ENCODE measurements at places on chromosomes 2 and 18. TPM values are rescaled to one million over a fixed set of nuclear protein-coding genes. Genes with fewer than 3 reads are reported as not detected.

ALPI gene
- not detected for total RNA-seq

RAX gene
- total RNA-seq: not detected

GRCh38 chr2:172861098-172861497, 125.5 kb downstream of the RAPGEF4 start:
- no peak for DNase-seq

GRCh38 chr18:8480506-8481328, 128.5 kb upstream of the RAB12 start:
- no peak for DNase-seq

MYO7B gene
- under 0.01 TPM for total RNA-seq

DNA sequence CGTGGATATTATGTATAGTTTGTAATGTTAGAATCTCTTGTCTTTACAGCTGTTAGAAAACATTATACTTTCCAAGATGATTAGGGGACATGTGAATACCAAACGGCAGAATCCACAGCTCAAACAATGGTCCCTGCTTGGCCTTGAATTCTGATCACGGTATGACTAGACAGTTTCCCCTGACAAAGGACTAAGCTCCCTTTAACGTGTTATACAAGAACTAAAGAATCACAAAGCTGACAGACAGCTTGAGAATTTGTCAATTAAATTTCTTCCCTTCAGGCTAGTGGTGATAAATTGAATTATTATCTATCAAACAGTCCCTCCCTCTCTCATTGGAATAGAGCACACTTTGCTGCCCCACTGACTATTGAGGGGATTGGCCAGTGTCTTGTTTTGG, 359.2 kb upstream of the ID2 start:
- DNase-seq: no peak

ERBB4 gene
- not detected for total RNA-seq

ALPG gene
- not detected for total RNA-seq

- DNase-seq: no peak
Measured at GRCh38 chr2:130389358-130389757, 33.5 kb downstream of the PTPN18 start.

- no peak for DNase-seq
Measured at GRCh38 chr18:50507120-50507590, 52.7 kb upstream of the MAPK4 start.

DNA sequence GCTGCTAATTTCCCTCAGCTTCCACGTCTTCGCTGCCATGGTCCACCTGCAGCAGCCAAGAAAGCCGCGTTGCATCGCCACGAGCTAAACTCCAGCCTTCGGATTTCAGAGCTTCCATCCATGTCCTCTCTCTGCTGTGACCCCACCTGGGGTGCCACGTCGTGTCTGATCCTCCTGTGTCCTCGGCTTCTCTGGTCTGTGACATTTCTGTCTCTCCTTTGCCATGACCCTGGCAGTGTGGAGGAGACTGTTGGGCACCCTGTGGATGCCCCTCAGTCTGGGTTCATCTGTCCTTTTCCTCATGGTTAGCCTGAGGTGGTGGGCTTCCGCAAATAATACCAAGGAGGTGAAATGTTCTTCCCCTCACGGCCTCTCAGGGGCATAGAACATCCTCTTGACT, 106.8 kb downstream of the RTP5 start:
- DNase-seq: no peak

GRCh38 chr2:146244830-146245229, 1600.0 kb upstream of the ACVR2A start:
- DNase-seq: no peak

DNA sequence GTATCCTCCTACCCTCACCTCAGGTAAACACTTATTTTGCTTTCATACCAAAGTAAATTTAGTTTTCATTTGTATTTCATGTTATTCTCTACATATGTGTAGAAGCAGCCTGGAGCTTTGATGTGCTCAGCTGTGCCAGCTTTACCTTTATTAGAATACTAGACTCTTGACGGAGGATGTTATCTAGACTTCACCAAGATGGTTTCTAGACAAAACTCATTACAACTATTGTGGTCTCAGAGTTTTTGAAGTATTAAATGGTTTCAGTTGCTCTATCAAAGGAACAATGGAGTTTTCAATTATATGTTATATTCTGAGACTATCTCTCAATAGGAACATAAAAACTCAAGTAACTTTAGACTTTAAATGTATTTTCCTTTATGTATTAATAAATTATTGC, 5.0 kb upstream of the IL18RAP start:
- DNase-seq: no peak

DNA sequence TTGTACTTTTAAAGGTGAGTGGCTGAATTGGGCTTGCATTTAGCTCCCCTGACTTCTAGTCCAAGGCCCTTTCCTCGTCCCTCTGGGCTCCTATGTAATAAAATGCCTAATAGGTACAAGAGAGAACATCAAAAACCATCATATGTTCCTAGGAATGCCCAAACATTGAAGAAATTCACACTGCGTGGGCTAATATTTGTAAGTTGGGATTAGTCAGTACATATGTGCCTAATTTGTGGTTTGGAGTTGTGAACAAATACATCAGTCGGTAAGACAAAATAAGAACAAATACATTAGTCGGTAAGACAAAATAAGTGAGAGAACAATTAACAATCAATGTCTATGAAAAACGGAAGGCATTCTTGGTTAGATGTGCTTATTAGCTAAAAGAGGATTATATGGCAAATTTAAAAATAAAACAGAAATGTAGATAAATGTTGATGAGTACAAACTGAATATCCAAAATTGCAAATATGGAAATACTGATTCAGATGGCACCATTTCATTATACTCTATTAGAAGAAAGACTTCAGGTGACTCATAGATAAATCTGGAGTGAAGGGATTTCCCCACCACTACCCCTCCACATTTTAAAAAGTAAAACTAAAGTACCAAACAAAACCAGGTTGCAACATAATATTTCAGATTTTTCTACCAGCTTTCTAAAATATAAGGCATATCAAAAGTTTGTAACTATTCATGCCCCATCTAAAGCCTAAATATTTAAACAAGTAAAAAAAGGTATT, 325.4 kb downstream of the ZEB2 start:
- no peak for DNase-seq

LBX2 gene
- 5.4 TPM for total RNA-seq

GRCh38 chr18:74817576-74817975, 219.9 kb downstream of the ZNF407 start:
- DNase-seq: peak; percentile 73

MROH2A gene
- total RNA-seq: not detected

GRCh38 chr18:10927286-10927992, 221.9 kb downstream of the PIEZO2 start:
- peak; percentile 80 for DNase-seq

DNA sequence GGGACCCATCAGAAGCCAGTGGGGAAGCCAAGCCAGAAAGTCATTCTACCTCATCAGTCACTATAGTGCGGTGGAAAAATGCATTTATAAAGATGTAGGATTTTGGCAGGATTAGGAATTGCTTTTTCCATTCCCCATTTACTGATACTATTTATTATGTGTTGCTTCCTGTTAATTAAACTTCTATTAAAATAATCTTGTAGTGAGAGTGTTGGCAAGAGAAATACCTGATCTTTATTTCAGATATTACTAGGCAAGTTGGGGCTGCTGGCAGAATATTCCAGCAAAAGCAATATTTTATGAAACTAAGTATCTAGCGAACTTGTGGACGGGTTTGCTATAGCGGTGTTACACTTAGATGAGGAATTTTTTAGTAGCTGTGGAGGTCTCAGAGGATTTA, 23.9 kb upstream of the CDC42EP3 start:
- DNase-seq: no peak

- no peak for DNase-seq
Measured at GRCh38 chr2:57460396-57461276, 586.0 kb upstream of the VRK2 start.

- no peak for DNase-seq
Measured at GRCh38 chr2:17043173-17043572, 377.5 kb upstream of the CYRIA start.

DNA sequence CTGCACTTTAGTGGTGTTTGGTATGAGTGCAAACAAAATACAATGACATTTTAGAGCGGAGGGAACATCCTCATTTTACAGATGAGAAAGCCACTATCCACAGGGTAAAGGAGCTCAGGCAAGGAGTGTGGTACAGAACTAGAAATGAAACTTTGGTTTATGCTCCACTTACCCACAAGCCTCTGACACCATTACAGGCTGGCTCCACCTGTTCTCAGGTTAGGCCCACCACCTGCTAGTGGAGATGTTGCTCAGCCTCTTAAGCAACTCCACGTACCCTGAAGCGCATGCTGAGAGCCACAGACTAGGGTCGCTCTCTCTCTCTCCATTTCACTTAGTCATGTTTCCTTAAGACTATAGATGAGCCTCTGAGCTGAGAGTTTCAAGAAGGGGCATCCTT, 130.0 kb downstream of the MBD2 start:
- no peak for DNase-seq

DSG1 gene
- total RNA-seq: not detected

DNA sequence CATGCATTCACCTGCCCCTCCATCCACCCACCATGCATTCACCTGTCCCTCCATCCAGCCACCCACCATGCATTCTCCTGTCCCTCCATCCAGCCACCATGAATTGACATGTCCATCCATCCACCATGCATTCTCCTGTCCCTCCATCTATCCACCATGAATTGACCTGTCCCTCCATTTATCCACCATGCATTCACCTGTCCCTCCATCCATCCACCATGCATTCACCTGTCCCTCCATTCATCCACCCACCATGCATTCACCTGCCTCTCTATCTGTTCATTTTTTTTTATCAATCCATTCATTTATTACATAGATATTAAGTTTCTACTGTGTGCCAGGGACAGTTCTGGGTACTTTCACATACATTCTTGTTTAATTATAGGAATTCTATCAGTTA, 69.2 kb downstream of the MYCN start:
- no peak for DNase-seq

LOXHD1 gene
- total RNA-seq: not detected

BOK gene
- 41.3 TPM for total RNA-seq

CD8B2 gene
- total RNA-seq: not detected

- no peak for DNase-seq
Measured at GRCh38 chr2:235502336-235502735, 8.5 kb downstream of the AGAP1 start.

DNA sequence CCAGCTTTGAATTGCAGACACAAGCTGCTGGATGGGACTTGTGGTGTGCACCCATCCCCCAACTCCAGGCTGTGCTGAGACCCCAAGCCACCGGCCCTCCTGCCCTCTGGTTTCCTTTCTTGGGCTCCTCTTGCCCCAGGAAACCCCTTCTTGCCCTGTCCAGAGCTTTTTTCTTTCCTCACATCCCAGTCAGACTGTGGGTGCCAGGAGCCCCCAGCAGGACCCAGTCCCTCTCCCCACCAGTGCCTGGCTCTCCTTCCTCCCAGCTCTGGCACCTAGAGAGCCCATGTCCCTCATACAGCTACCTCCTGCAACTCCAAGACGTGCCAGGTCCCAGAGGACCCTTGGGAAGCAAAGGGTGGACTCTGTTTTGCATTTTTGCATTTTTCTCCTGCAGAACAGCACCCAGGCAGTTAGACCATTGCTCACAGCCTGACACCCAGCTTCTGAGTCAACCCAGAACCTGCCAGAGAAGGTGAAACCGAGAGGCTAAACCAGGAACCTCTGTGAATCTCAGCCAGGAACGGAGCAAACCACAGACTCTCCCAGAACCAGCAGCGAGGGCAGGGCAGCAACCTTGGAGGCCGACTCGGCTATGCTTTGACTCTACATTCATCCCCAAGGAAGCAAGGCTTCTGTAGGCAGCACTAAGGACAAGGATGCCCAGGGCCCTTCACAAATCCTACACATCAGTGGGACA, 221.1 kb downstream of the ANAPC1 start:
- no peak for DNase-seq

COQ10B gene
- 48.1 TPM for total RNA-seq

HAAO gene
- total RNA-seq: 0.72 TPM

- no peak for DNase-seq
Measured at GRCh38 chr18:62862466-62862865, 147.1 kb downstream of the PHLPP1 start.

ANKRD62 gene
- total RNA-seq: not detected

C2orf15 gene
- 0.59 TPM for total RNA-seq

ITGAV gene
- total RNA-seq: 311 TPM
